ENCODE measurements at places on chromosomes 7 and 10. TPM values are rescaled to one million over a fixed set of nuclear protein-coding genes. Genes with fewer than 3 reads are reported as not detected.

GRCh38 chr10:19168584-19168983, 120.0 kb downstream of the MALRD1 start:
- DNase-seq = no peak
- no peaks in the 10 kb centered on the region for H3K27me3 ChIP-seq
- no peaks in the 10 kb centered on the region for H3K36me3 ChIP-seq
- H3K4me1 ChIP-seq = no peaks in the 10 kb centered on the region

GRCh38 chr10:72024596-72024995, 60.4 kb downstream of the CHST3 start:
- no peak overlapping the region for H3K4me3 ChIP-seq
- peaks cover 12% of the 10 kb centered on the region for H3K4me1 ChIP-seq
- no peak overlapping the region for H3K27ac ChIP-seq
- DNase-seq = no peak
- no peaks in the 10 kb centered on the region for H3K27me3 ChIP-seq
- no peaks in the 10 kb centered on the region for H3K36me3 ChIP-seq

DNA sequence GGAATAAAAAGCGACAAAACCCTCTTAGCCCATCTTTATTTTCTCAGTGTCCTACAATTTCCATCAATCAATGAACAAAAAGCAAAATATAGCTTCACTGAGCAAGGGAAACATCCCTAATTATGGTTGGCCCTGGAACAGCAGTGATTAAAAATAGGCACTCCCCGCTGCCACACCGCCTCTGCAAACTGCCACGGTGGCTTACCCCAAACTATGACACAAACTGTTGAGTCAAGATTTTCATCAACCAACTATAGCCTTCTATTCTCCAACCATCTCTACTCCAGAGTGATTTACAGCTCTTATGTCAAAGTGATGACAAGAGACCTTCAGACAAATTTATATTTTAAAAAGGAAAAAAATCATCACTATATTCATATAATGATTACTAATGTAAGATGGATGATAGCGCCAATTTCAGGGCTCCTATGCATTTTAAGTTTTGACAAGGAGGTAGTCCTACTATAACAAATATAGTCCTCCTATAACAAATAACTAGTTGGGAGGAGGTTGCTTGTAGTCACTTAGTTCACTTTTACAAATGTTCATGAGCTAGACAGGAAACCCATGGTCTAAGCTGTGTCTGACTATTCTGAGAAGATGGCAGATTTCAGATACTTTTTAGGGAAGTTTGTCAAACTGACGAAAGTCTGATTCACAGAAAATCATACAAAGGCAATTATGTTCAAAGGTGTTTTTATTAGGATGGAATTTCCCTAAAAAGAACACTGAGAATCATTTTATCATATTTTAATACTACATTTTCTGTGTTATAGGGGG, 26.3 kb downstream of the DENND11 start:
- H3K36me3 ChIP-seq = no peaks in the 10 kb centered on the region
- no peak overlapping the region for H3K4me3 ChIP-seq
- H3K27ac ChIP-seq = no peak overlapping the region

DNA sequence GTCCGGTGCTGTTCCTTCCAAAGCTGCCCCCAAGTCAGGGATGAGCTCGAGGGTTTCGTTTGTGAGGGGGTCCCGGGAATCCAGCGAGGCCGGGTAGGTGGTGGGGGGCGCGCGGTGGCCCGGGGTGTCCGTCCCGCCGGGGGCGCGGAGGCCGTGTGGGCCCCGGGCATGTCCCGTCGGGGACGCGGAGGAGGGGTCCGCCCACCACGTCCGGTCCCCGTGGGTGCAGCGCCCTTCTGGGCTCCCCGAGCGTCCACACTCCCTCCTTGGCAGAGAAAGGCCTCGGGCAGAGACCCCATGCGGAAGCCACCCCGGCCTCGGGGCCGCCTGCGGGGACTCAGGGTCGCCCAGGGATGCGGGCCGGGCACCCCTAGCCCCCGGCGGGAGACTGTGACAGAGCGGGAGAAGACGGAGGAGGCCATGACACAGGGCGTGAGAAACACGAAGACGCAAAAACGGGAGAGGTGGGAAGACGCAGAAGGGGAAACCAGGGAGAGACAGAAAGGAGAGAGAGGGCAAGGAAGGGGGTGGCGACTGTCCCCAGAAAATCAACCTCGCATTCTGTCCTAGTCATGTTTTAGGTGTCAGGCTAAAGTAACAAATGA, 640 bp upstream of the ZNF425 start:
- peaks cover 5% of the 10 kb centered on the region for H3K4me1 ChIP-seq
- peaks cover 4% of the 10 kb centered on the region for H3K36me3 ChIP-seq

DNA sequence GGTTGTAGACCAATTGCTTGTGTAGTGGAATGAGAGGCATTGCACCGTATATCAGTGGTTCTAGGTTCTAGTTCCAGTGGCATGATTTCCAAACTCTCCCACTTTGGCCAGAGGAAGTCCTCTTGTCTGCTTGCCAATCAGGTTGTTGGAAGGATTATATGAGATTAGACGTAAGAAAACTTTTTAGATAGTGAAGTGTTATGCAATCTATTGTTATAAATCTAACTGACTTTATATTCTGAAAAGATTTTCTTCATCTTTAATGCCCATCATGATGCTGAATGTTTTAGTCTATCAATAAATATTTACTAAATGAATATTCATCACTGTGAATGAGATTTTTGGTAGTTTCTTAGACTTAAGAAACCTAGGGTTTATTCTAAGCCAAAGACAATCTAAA, 152.6 kb downstream of the TFPI2 start:
- H3K36me3 ChIP-seq = no peaks in the 10 kb centered on the region
- H3K27me3 ChIP-seq = no peaks in the 10 kb centered on the region
- no peak for DNase-seq
- H3K27ac ChIP-seq = no peak overlapping the region
- no peak overlapping the region for H3K4me3 ChIP-seq

Gene AKR1E2
- 4.7 TPM for total RNA-seq

- H3K4me1 ChIP-seq = no peaks in the 10 kb centered on the region
- H3K27me3 ChIP-seq = no peaks in the 10 kb centered on the region
- H3K36me3 ChIP-seq = no peaks in the 10 kb centered on the region
- no peak overlapping the region for H3K27ac ChIP-seq
Observed at GRCh38 chr7:139842401-139843210, 13.5 kb downstream of the TBXAS1 start.

Gene EBLN1
- not detected for total RNA-seq

DNA sequence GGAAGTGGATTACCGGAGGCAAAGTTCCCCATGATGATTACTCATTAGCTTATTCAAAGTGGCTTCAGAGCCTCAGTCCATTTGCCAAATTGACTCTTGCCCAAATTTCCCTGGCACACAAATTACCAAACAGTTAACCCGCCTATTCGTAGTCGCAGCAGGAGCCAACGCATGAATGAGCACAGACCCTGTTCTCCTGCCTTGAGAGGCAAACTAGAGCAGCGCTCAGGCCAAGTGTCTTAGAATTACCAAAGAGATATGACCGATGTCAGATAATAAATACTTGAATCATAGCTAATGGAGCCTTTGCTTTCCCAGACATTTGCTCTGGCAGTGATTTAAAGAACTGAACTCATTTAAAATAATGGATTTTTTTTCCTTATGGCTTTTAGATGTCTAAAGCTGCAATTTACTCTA, 64.9 kb downstream of the CTTNBP2 start:
- H3K27me3 ChIP-seq = no peaks in the 10 kb centered on the region
- H3K27ac ChIP-seq = no peak overlapping the region
- no peak for DNase-seq
- no peaks in the 10 kb centered on the region for H3K36me3 ChIP-seq

Gene DLX6
- 1.3 TPM for total RNA-seq

DNA sequence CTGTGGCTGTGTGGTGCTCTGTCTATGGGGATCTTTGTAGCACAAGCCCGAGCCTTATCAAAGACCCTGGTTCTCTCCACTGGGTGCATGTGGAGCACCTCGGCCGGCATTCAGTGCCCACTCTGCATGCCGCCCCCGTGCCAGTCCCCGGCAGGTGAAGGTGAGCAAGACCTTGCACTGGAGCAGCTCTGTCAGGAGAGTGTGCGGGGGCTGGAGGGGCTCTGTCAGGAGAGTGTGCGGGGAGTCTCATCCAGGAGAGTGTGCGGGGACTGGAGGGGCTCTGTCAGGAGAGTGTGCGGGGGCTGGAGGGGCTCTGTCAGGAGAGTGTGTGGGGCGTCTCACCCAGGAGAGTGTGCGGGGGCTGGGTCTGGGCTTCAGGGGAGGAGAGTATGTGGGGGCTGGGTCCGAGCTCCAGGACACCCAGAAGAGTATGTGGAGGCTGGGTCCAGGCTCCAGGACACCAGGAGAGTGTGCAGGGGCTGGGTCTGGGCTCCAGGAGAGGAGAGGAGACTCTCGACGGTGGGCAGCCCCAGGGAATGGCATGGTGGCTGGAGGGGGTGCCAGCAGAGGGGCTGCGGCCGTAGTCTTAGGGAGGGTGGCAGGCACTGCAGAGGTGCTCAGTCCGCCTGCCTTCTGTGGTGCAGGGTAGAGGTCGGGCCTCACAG, 40.8 kb downstream of the INPP5A start:
- H3K27ac ChIP-seq = peak overlapping the region; percentile 73
- peaks cover 64% of the 10 kb centered on the region for H3K4me1 ChIP-seq
- DNase-seq = no peak
- H3K36me3 ChIP-seq = no peaks in the 10 kb centered on the region
- no peak overlapping the region for H3K4me3 ChIP-seq

GRCh38 chr7:123865517-123866117, 20.6 kb downstream of the HYAL4 start:
- no peak overlapping the region for H3K4me3 ChIP-seq
- peaks cover 6% of the 10 kb centered on the region for H3K27me3 ChIP-seq
- H3K27ac ChIP-seq = no peak overlapping the region
- DNase-seq = peak; percentile 59
- no peaks in the 10 kb centered on the region for H3K36me3 ChIP-seq

- H3K27ac ChIP-seq = no peak overlapping the region
- DNase-seq = no peak
- H3K4me1 ChIP-seq = no peaks in the 10 kb centered on the region
- no peak overlapping the region for H3K4me3 ChIP-seq
- no peaks in the 10 kb centered on the region for H3K36me3 ChIP-seq
- no peaks in the 10 kb centered on the region for H3K27me3 ChIP-seq
Observed at GRCh38 chr10:15419279-15419874, 48.3 kb upstream of the FAM171A1 start.

- H3K36me3 ChIP-seq = no peaks in the 10 kb centered on the region
- no peak overlapping the region for H3K27ac ChIP-seq
- H3K27me3 ChIP-seq = peaks cover 4% of the 10 kb centered on the region
- H3K4me3 ChIP-seq = no peak overlapping the region
- H3K4me1 ChIP-seq = no peaks in the 10 kb centered on the region
- DNase-seq = no peak
Observed at GRCh38 chr10:6678211-6678803, 98.2 kb upstream of the PRKCQ start.

GRCh38 chr10:13632884-13633440, 46.2 kb downstream of the PRPF18 start:
- H3K4me1 ChIP-seq = no peaks in the 10 kb centered on the region
- DNase-seq = no peak
- no peaks in the 10 kb centered on the region for H3K36me3 ChIP-seq
- H3K27ac ChIP-seq = no peak overlapping the region
- H3K4me3 ChIP-seq = no peak overlapping the region

- no peaks in the 10 kb centered on the region for H3K36me3 ChIP-seq
- H3K4me1 ChIP-seq = peaks cover 14% of the 10 kb centered on the region
- peak overlapping the region; percentile 26 for H3K27ac ChIP-seq
Observed at GRCh38 chr7:74579800-74580685, 77.5 kb upstream of the GTF2I start.

Gene KIAA1549
- 14.1 TPM for total RNA-seq

DNA sequence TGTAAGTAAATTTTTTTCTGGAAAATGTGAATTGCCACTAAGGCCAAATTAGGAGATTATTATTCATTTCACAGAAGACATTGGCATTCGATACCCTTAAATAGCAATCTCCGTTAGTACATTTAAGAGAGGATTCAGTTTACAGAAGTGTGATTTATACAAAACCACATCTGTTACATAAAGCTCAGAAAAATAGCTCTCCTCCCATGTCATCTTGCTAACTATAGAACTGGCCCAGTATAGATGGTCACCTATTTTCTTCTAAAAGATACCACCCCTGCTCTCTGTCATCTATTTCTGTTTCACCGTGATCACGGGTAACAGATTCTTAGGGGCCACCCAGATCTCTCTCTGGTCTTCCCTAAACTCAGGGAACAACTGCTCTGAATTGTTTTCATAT, 119.1 kb downstream of the HIP1 start:
- no peak overlapping the region for H3K27ac ChIP-seq
- no peaks in the 10 kb centered on the region for H3K36me3 ChIP-seq
- no peak overlapping the region for H3K4me3 ChIP-seq
- H3K27me3 ChIP-seq = no peaks in the 10 kb centered on the region

GRCh38 chr7:43467406-43467805, 115.5 kb upstream of the STK17A start:
- no peaks in the 10 kb centered on the region for H3K4me1 ChIP-seq
- no peak overlapping the region for H3K27ac ChIP-seq
- peaks cover 10% of the 10 kb centered on the region for H3K27me3 ChIP-seq
- H3K4me3 ChIP-seq = no peak overlapping the region
- no peaks in the 10 kb centered on the region for H3K36me3 ChIP-seq

- DNase-seq = no peak
- no peaks in the 10 kb centered on the region for H3K36me3 ChIP-seq
- H3K27me3 ChIP-seq = no peaks in the 10 kb centered on the region
Observed at GRCh38 chr7:117021986-117022385, 68.7 kb downstream of the ST7 start.

GRCh38 chr10:121974019-121974534, 940 bp downstream of the NSMCE4A start:
- DNase-seq = no peak
- no peaks in the 10 kb centered on the region for H3K27me3 ChIP-seq
- peaks cover 4% of the 10 kb centered on the region for H3K36me3 ChIP-seq

GRCh38 chr7:89477991-89478390, 676.3 kb upstream of the STEAP1 start:
- no peak overlapping the region for H3K4me3 ChIP-seq
- no peaks in the 10 kb centered on the region for H3K36me3 ChIP-seq
- no peaks in the 10 kb centered on the region for H3K4me1 ChIP-seq

GRCh38 chr10:110774069-110775019, 97.4 kb upstream of the PDCD4 start:
- no peak overlapping the region for H3K27ac ChIP-seq
- peaks cover 7% of the 10 kb centered on the region for H3K4me1 ChIP-seq
- H3K27me3 ChIP-seq = peaks cover 12% of the 10 kb centered on the region

Gene LBX1
- total RNA-seq = 0.15 TPM

DNA sequence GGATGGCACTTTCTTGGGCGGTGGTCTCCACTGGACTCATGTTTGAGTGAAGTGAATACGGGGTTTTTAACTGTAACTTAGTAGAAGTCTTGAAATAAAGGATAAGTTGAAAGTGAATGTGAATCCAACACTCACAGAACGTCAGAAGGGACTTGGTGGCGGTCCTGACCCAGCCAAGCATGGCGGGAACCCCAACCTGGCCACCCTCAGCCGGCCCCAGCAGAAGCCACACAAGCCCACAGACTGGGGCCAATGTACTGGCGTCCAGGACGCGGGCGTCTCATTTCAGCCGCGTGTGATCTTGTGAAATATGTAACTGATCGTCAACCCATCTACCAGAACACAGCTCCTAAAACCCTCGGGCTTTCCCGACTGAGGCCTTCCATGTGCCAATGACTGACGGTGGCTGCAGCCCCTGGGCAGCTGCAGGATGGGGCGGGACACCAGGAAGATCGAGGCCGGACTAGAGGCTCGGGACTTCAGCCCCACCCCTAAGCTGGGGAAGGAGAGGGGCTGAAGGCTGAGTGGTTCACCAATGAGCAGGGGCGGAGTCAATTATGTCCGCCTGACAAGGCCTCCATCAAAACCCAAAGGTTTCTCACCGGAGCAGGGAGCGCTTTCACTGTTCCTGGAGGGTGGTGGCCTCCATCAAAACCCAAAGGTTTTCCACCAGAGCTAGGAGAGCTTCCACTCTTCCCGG, 161.5 kb downstream of the MAD1L1 start:
- DNase-seq = no peak
- H3K27ac ChIP-seq = no peak overlapping the region
- H3K4me1 ChIP-seq = no peaks in the 10 kb centered on the region
- no peaks in the 10 kb centered on the region for H3K27me3 ChIP-seq
- H3K4me3 ChIP-seq = no peak overlapping the region
- H3K36me3 ChIP-seq = no peaks in the 10 kb centered on the region

All from Panc1 (cell line).